ENCODE measurements at places on chromosomes 6 and 20.

DNA sequence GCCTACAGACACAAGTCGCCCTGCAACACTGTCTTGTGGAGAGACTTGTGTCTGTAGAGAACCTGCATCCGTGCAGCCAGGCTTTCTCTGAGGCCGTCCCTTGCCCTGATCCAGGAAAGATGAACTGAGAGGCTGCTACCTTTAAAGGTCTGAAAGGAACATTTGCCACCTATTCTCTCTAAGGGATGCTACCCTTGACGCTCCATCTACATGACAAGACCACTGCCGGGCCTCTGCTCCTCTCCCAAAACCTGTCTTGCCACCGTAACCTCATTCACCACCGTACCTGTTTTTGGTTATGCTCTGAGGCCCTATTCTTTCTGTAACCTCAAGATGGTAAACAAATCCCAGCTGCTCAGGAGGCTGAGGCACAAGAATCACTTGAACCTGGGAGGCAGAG is 73.9 kb downstream of the FOXF2 start:
- no peak for DNase-seq

DNA sequence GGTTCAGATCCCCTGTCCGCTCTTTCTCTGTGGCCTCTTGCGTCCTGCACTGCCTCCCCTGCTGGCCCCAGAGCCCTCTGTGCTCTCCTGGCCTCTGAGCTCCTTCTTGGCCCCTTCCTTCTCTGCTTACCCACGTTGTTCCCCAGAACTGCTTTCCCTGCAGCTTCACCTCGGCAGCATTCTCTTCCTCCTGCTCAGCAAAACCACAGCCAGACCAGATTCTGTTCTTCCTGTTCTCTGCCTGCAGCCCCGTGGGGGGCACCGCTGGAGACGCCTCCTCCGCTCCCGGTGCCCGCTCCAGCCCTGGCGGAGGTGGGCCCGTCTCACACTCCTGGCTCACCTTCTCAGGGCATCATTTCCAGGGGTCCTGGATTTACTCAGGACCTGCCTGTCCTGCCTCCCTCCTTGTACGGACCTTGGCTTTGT is 59.7 kb downstream of the TCP11 start:
- DNase-seq = no peak

DNA sequence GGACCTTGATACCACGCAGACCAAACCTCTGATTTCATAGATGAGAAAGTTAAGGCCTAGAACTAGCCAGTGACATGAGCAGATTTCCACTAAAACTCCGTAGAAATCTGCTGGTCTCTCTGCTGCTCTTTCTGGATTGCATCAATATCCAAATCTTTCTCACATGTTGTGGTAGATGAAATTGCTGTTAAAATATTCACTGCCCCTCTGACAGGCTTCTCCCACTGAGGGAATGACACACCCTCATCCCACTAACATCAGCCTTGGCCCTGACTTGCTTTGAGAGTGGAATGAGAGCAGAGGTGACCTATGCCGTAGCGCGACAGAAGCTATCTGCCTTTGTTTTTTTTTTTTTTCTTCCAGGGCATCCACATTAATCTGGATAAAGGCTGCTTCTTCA is 20.4 kb upstream of the EXOC2 start:
- no peak for DNase-seq

- DNase-seq = no peak
Measured at GRCh38 chr6:16712931-16713484, 48.3 kb downstream of the ATXN1 start.

DNA sequence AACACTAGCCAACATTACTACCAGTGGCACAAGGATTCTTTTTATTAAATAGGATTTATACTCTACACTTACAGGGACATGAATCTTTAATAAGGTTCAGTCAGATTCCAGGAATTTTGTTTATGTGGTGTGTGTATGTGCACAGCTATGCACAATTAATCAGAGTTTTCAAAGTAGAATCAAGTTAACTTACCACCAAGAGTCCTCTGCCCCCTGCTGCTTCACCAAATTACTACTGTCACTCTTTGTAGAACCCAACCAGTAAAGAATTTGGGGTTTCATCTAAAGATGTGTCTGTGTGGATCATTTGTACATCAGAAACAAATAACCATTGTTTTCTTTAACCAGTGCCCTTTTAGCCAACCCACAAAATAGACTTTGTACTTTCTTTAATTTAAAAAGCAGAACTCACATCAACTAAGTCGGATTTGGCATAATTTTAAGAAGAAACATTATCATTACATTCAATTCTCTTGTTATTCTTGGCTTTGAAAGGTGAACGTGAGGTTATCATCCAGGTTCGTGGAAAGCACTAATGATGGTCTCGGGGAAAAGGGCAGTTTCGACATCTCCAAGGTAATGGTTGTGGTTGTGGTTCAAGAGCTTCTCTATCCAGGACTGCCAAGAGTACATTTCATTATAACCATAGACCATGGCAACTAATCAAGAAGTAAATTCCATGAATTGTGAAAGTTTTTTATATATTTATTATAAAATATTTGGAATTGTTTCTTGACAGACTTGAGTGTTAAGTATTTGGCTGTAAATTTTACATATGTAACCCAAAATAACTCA is 514.3 kb upstream of the ID4 start:
- DNase-seq = no peak

DNA sequence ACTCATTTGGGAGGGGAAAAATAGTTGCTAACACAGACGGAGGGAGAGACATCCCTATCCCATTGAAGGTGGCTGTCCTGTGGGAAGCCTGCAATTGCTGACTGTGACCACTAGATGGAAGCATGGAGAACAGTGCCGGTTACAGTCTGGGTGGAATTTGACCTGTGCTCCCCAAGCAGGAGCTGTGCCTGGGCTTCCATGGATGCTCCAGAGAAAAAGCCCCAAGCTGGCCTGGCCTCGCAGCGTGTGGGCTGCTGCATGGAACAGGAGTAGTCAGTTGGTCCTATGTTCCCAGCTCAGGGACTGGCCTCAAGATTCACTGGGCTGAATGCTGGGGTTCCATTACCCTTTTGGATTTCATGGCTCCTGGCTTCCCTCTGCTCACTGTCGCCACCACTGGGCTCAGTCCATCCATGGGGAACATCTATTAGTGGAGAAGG is 116.3 kb upstream of the CHD6 start:
- no peak for DNase-seq

- DNase-seq = no peak
Measured at GRCh38 chr20:50628332-50628731, 63.0 kb downstream of the RIPOR3 start.
